ENCODE measurements at places on chromosomes 12 and 14.

DNA sequence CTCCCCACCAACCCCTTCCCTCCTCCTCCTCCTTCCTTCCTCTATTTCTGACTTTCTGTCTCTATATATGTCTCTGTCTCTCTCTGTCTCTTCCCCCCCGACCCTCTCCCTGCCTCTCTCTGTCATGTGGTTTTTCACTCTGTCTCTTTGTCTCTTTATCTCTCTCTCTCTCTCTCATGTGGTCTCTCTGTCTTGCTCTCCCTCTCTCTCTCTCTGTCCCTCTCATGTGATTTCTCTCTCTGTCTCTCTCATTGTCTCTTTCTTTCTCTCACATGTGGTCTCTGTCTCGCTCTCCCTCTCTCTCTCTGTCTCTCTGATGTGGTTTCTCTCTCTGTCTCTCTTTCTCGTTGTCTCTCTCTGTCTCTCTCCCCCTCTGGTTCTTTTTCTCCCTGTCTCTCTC is 59.3 kb downstream of the PHETA1 start:
- no peak for DNase-seq

GRCh38 chr14:93395231-93395630 is 35.5 kb upstream of the UNC79 start:
- DNase-seq = peak; percentile 85

DNA sequence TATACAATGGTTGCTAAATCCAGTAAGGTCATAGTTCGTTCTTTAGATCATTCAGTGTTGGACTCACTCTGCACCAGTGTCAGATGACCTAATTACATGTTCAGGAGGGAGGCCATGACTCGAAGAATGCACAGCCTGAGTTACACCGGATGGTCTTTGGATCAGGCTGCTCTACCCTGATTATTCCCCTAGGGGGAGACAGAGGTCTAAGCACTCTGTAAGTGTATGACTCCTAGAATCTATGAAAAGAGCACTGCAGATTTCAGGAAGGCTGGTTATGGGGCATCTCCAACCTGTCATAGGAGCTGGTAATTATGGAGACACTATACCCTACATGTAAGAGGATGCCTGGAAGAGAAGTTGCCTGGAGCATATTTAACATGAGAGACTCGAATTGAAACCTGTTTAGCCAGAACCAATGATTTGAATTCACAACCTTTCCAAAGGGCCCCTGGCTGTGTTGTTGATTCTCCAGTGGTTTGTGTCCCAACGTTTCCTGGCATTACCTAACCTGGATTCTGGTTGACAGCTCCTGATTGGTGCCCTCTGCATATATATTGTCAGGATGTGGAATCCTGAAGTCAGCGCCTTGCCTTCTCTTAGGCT is at the start of gene MUCL1:
TSS of gene MUCL1 (plus strand) at position 584 of the 606 bp plus-strand sequence. CDS start 67 bp downstream, outside the sequence.
- peak; percentile 72 for DNase-seq

DNA sequence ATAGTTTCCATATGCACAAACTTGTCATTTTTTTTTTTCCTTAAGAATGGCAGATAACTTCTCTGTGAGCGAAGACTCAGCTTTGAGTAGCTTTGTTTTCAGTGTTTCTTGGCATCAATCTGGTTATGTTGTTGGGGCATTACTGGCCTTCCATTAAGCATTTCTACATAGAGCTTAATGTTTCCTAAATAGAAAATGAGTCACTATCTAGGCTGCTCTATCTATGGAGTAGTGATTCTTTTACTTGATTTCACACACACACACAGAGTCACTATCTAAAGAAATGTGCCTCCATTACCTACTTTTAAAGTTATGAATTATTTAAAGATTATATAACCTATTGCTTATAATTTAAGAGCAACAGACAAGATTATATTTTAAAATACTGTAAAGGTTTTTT is 53.9 kb downstream of the TMEM260 start:
- no peak for DNase-seq

DNA sequence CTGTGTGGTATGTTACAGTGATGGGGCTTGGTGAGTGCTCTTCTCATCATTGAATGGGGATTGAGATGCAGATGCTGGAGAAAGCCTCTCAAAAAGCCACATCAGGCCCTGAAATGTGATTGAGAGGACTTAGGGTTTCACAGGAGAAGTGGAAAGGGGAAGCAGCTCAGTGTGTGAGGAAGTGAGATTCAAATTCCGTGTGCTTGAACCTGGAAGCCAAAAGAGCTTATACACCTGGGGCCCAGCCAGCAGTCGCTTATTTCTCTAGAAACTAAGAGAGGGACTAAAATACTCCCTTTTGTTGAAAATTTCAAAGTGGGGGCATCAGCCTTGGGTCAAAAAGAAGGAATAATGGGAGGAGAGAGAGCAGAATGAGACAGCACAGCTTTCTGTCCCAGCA is 39.1 kb upstream of the GZMB start:
- DNase-seq = no peak

- DNase-seq = peak; percentile 49
These were observed 25.3 kb downstream of the CLEC2A start for GRCh38 chr12:9906873-9907272.

- no peak for DNase-seq
These were observed 80.0 kb upstream of the STAC3 start for GRCh38 chr12:57330992-57331391.

DNA sequence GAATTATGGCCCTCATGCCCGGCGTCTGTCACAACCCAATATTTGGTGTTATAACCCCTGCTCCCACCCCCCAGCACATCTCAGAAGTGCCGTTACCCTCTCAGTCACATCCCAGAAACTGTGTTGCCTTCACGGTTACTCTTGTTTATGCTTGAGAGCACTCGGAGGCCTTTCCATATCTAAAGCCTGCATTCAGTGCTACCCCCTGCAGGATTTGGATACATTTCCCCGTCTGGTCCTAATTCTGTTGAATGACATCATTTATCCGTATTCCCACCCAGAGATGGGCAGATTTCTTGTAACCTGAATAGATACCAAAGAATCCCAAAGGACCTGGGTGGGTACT is 19.1 kb upstream of the FOS start:
- DNase-seq = no peak

- no peak for DNase-seq
These were observed 343.1 kb downstream of the CCER1 start for GRCh38 chr12:90611891-90612290.

- no peak for DNase-seq
These were observed 27.1 kb upstream of the C12orf71 start for GRCh38 chr12:27109334-27110028.

- DNase-seq = no peak
These were observed 28.6 kb downstream of the AMN start for GRCh38 chr14:102951034-102951433.

- DNase-seq = no peak
These were observed 126.4 kb downstream of the DUSP6 start for GRCh38 chr12:89225808-89226411.

DNA sequence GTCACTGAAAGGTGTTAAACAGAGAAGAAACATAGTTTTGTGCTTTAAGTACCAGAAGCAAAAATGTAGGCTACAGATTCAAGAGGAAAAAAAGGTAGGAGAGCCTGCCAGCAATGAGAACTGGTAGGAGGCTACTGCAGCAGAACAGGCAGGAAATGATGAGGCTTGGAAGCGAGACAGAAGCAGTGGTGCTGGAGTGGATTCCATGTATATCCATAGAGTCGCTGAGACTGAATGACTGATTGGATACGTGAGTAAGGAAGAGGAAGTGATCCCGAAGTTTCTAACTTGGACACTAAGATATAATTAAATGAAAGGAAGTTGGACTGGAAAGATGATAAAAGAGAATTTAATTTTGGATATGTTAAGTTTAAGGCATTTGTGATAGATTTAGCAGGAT is 45.0 kb upstream of the CCDC91 start:
- no peak for DNase-seq

Data from KBM-7 (cell line).